NCI-H2081 treated with DMSO at 0.1 percent for 48 hours (cell line): ENCODE measurements at places on chromosomes 2 and 18.

DNA sequence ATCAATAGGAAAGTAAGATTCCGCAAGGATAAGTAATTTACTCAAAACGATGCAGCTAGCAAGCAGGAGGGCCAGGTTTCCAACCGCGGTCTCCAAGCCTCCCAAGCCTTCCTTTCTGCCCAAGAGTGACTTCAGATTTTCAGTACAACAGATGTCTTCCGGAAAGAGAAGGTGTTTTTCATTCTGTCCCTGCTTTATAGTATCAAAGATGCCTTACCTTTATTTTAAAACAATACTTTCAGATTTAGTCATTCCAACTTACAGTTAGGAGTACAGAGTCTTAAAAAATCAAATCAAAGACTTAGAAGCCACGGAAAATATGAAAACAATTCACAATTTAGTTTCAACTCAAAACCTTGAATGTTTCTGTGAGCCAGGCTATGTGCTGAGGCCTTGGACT is 43.6 kb downstream of the CYB5A start:
- no peak for DNase-seq

DNA sequence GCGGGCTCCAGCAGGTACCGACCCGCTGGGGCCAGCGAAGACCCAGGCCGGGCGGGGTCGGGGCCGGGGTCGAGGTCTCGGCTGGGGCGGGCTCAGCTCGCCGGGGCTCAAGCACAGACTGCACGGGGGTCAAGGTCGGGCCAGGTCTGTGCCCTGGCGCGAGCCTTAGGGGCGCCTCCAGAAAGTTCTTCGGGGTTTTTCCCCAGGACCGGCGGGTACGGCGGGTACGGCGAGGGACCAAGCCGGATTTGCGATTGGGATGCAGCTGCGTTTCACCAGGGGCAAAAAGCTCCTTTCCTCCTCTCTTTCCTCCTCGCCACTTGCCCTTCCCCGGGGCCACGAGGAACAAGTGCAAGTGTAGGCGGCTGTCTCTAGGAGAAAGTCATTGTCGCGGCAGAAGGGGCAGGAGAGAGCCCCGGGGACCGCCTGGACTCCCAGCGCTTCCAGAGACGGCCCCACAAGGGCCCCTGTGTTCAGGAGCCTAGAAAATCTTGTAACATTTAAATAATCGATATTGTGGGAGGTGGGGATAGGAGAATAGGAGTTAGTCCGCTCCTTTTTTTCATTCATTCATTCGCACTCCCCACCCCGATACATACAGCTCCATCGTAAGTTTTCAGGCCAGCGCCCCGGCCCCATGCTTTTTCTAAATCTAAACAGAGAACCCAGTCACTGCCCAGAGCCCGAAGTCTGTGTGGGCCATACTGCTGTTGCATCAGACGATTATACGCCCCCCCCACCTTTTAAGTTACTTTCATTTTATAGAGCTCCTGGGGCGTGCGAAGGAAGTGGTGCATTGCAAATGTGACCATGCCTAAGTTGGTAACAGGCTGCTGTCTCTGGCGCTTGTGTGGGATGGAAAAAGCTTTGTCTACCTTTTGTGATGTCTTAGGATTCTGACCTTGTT is 679 bp downstream of the PMAIP1 start:
- DNase-seq: no peak

DNA sequence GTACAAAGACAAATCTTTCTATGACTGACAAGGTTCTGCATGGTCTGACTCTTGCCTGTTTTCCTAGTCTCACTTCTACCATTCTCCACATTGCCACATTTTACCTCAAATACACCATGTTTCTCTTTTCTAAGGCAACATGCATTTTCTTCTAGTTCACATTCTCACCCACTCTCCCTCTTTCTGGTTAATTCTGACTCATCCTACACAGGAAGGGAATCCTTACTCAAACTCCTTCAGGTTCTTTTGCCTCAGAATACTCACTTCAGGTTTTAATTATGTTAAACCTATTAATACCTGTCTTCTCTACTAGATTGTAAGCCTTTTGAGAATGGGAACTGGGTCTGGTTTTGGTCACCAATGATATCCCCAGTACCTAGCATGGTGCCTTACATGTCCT is 47.2 kb downstream of the MAP2 start:
- no peak for DNase-seq

- DNase-seq: no peak
These were observed 671.8 kb upstream of the SLC39A10 start for GRCh38 chr2:194985258-194985657.

DNA sequence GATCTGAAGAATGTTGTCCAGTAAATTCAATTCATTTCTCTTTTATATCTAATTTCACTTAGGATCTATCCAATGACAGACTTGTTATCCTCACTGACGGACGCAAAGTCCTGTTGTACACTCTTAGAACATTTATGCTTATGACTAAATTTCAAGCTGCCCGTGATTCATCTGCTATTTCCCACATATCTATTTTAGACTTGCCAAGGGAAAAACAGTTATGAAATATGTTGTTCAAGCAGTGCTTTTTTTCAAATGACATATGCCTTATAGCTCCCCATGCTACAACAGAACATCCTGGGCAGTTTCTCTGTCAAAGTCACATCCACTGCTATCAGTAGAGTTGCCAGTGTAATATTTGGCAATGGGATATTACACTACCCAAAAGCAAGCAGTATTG is 94.2 kb upstream of the CBLN2 start:
- no peak for DNase-seq

DNA sequence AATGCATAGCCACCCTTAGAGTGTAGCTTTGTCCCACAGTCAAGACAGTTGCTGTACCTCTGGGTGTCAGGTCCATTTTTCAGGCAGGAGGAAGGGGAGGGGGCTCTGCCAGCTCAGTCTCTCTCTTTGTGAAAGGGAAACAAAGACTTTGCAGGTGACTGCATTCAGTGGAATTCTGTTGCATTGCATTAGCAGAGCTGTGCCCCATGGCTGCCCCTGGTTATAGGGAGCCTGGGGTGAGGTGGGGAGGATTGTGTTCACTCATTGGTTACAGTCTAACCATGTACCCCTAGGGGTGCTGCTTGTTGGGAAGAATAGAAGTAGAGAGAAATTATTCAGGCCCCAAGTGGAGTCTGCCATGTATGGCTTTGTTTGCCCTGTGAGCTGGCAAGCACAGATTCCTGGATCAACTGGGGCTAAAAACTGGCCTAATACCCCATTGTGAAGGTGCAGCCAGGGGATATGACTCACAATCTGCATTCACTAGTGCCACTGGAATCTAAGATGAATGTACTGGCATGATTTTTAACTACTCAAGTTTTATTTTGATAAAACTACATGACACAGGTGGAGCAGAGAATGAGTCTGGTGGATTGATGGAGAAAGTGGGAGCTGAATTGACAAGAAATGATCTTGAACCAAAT is 118.4 kb downstream of the SH3BP4 start:
- no peak for DNase-seq
